Transverse colon (tissue), 4 donors: ENCODE measurements at places on chromosomes 7 and 10.
A peak's percentile ranks its signal among the peaks of the same experiment; 100 is the strongest.

- H3K36me3 ChIP-seq = no peaks in the 10 kb centered on the region
- H3K4me1 ChIP-seq = no peaks in the 10 kb centered on the region
- no peak overlapping the region for H3K4me3 ChIP-seq
- H3K27me3 ChIP-seq = no peaks in the 10 kb centered on the region
- H3K27ac ChIP-seq = no peak overlapping the region
Measured at GRCh38 chr10:60521974-60522405, 132.3 kb upstream of the ANK3 start.

DNA sequence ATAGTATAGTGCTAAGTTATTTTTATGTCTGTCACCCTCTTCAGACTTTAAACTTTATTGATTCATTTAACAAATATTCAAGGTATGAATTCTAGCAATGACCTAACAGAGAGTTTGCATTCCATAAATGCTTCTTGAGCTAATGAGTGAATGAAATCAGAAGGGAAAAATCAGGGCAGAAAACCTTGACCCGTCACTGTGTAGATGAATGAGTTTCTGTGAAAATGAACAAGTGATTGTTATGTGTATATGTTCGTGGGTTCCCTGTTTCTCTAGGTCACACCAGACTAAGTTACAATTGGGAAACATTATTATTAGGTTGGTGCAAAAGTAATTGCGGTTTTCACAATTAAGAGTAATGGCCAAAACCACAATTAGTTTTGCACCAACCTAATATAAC lies 30.1 kb downstream of the APBB1IP start:
- H3K27me3 ChIP-seq = no peaks in the 10 kb centered on the region
- H3K4me3 ChIP-seq = no peak overlapping the region
- H3K27ac ChIP-seq = no peak overlapping the region
- H3K4me1 ChIP-seq = no peaks in the 10 kb centered on the region
- H3K36me3 ChIP-seq = no peaks in the 10 kb centered on the region

DNA sequence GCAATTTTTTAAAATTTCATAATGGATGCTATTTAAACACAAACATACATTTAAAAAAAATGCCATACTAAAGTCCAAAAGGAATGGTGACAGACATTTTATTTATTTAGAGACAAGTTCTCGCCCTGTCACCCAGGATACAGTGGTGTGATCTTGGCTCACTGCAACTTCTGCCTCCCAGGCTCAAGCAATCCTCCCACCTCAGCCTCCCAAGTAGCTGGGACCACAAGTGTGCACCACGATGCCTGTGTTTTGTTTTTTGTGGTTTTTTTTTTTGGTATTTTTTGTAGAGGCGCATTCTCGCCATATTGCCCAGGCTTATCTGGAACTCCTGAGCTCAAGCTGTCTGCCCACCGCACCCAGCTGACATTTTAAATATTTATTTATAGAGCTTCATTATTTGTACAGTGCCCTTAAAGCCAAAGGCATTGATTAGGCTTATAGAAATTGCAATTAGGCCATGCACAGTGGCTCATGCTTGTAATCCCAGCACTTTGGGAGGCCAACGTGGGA lies 703.5 kb downstream of the AUTS2 start:
- DNase-seq = no peak
- no peak overlapping the region for H3K4me3 ChIP-seq
- no peaks in the 10 kb centered on the region for H3K27me3 ChIP-seq
- no peak overlapping the region for H3K27ac ChIP-seq
- no peaks in the 10 kb centered on the region for H3K36me3 ChIP-seq

- H3K27me3 ChIP-seq = no peaks in the 10 kb centered on the region
- no peak overlapping the region for H3K27ac ChIP-seq
- peaks cover 3% of the 10 kb centered on the region for H3K4me1 ChIP-seq
Measured at GRCh38 chr10:65753532-65753931, 1172.3 kb upstream of the LRRTM3 start.

- DNase-seq = peak; percentile 51
- peaks cover 17% of the 10 kb centered on the region for H3K4me1 ChIP-seq
- peaks cover 5% of the 10 kb centered on the region for H3K36me3 ChIP-seq
- H3K4me3 ChIP-seq = no peak overlapping the region
- H3K27me3 ChIP-seq = no peaks in the 10 kb centered on the region
Measured at GRCh38 chr10:3786295-3787015, 1.4 kb upstream of the KLF6 start.

GRCh38 chr10:43955978-43956377 lies 307.3 kb upstream of the ZNF32 start:
- H3K27ac ChIP-seq = no peak overlapping the region
- no peaks in the 10 kb centered on the region for H3K36me3 ChIP-seq
- DNase-seq = no peak
- no peak overlapping the region for H3K4me3 ChIP-seq
- no peaks in the 10 kb centered on the region for H3K27me3 ChIP-seq

DNA sequence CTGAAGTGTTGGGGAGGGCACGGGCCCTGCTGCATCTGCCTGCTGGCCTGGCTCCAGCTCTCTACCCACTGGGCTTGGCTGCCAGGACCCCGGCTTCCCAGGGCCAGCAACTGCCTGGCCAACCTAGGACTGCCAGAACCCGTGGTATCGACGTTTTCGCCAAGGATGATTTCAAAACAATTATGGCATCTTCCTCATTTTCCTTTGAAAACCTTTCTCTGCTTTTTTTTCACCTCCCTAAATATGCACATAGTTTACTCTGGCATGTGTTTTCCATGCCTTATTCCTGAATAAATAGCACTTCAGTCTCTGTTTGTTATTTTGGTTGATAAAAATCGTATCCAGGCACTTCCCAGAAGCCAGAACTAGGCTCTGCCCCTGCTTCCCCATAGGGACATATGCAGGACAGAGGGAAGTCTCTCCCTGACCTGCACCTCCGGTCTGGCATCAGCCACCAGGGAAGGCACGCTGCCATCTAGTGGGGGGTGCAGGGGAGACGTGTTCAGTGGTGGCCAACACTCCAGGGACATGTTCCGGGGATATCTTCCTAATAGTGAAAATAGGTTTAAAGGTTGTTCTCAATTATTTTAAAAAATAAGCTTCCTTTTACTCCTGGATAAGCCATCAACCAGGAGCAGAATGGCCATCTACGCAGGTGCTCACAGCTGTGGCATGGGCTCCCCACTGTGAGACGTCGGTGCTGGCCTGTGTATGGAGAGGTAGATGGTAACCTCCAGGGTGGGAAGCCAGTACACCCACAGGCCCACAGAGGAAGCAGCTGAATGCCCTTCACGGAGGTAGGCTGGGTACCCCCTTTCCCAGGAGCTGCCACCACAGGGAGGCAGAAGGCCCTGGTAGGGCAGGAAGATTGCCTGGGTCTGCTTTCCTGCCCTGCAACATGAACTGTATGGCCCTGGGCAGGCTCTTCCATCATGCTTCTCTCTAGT lies 30.7 kb upstream of the ANTXRL start:
- no peaks in the 10 kb centered on the region for H3K36me3 ChIP-seq
- DNase-seq = peak; percentile 71
- H3K4me3 ChIP-seq = no peak overlapping the region
- H3K4me1 ChIP-seq = no peaks in the 10 kb centered on the region
- no peaks in the 10 kb centered on the region for H3K27me3 ChIP-seq

GRCh38 chr10:73646598-73647041 lies 5.3 kb upstream of the MYOZ1 start:
- H3K27ac ChIP-seq = no peak overlapping the region
- DNase-seq = no peak
- H3K27me3 ChIP-seq = no peaks in the 10 kb centered on the region
- H3K36me3 ChIP-seq = no peaks in the 10 kb centered on the region
- peaks cover 16% of the 10 kb centered on the region for H3K4me1 ChIP-seq

DNA sequence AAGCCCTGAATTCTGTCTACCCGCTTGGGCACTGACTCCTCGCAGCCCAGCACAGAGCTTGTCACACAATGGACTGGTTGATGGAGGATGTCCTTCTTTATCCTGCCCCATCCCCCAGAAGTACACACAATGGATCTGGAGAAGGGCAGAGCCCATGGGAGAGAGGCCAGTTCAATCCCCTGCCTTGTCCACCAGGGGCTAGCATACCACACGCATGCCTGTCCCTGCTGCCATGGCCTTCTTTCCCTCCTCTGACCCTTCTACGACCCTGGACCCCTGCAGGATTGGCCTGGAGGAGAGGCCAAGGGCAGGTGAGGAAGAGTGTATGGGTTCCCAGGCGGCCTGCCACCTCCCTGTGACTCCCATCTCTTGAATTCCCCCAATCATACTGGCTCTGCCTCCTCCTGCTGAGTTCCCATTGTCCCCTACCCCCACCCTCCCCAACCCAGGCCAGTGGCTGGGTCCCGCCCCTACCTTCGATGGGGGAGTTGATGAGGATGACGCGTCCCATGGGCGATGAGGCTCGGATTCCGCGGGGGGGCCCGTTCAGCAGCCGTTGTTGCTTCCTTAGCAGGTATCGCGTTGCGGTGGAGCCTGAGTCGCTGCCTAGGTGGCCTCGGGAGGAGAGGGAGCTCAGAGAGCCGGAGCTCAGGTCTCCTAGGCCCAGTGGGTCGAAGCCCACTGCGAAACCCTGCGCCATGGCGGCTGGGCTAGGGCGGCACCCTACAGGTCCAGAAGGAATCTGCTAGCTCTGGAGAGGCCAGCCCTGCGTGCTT lies 1.2 kb downstream of the PDZD7 start:
- peaks cover 10% of the 10 kb centered on the region for H3K4me1 ChIP-seq
- no peaks in the 10 kb centered on the region for H3K27me3 ChIP-seq
- no peak overlapping the region for H3K4me3 ChIP-seq
- H3K27ac ChIP-seq = no peak overlapping the region
- DNase-seq = no peak
- H3K36me3 ChIP-seq = no peaks in the 10 kb centered on the region

DNA sequence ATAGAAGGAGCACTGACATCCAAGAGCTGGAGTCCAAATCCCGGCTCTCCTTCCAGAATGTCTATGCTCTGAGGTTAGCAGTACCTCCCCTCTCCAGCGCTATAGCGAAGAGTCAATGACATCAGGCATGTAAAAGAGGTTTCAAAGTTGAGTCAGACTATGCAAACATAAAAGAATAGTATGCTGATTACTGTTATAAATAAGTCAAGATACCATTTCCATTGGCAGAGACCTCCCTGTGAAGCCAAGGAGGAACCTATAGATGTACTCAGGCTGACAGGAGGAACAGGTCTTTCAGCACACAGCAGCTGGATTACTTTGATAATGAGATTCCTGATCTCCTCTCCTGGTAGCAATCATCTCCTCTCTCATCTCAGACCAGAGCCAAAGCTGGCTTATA lies 103.9 kb upstream of the EFCAB10 start:
- H3K27ac ChIP-seq = no peak overlapping the region
- H3K27me3 ChIP-seq = no peaks in the 10 kb centered on the region
- peaks cover 5% of the 10 kb centered on the region for H3K4me1 ChIP-seq
- no peak overlapping the region for H3K4me3 ChIP-seq
- no peaks in the 10 kb centered on the region for H3K36me3 ChIP-seq
- DNase-seq = no peak

GRCh38 chr10:17109475-17110207 lies 20.0 kb downstream of the CUBN start:
- no peaks in the 10 kb centered on the region for H3K27me3 ChIP-seq
- no peak overlapping the region for H3K4me3 ChIP-seq
- H3K4me1 ChIP-seq = no peaks in the 10 kb centered on the region
- no peak for DNase-seq
- no peaks in the 10 kb centered on the region for H3K36me3 ChIP-seq

DNA sequence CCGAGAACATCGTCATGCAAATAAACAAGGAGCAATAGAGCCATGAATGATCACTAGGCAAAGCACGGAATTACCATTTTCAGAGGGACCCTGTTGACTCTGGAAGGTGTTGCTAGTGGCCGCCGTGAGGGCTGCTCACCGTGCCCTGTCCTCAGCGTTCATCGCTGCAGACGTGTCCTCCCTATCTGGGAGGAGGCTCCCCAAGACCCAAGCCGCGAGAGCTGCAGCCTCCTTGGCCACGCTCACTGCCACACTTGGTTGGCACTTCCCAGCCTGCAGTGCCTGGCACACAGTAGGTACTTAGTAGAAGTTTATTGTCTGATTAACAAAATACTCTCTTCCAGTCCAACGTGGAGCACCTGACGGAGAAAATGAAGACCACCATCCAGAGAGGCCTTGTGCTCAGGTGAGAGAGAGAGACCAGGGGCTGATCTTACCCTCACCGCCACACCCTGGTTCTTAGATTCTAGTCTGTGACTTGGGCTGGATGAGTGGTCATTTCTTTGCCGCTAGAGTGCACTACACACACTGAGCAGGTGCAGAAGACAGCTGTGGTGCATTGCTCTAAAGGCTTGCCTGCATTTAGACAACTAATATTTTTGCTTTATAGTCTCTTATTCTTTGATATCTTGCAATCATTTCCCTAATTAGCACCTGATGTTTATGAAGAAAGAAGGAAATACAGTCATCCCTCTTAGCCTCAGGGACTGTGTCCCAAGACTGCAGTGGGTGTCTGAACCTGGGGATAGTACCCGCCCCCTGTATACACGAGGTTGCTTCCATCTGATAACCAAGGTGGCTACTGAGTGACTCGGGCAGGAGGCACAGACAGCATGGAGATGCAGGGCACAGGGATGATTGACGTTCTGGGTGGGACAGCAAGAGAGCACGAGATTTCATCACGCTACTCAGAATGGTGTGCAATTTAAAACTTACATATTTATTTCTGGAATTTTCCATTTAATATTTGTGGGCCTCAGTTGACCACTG lies 40.3 kb downstream of the PITRM1 start:
- no peaks in the 10 kb centered on the region for H3K4me1 ChIP-seq
- H3K4me3 ChIP-seq = no peak overlapping the region
- H3K27me3 ChIP-seq = no peaks in the 10 kb centered on the region

GRCh38 chr7:96697822-96698221 lies 11.8 kb downstream of the SEM1 start:
- H3K4me3 ChIP-seq = no peak overlapping the region

- no peak overlapping the region for H3K4me3 ChIP-seq
- no peaks in the 10 kb centered on the region for H3K27me3 ChIP-seq
- DNase-seq = peak; percentile 11
- no peak overlapping the region for H3K27ac ChIP-seq
Measured at GRCh38 chr10:123101872-123102271, 33.9 kb upstream of the HMX3 start.

- no peak overlapping the region for H3K4me3 ChIP-seq
- H3K27me3 ChIP-seq = no peaks in the 10 kb centered on the region
- H3K27ac ChIP-seq = peak overlapping the region; percentile 37
- no peaks in the 10 kb centered on the region for H3K4me1 ChIP-seq
Measured at GRCh38 chr10:44180321-44181168, 204.4 kb downstream of the CXCL12 start.

- no peak overlapping the region for H3K27ac ChIP-seq
- H3K36me3 ChIP-seq = no peaks in the 10 kb centered on the region
- no peaks in the 10 kb centered on the region for H3K4me1 ChIP-seq
Measured at GRCh38 chr7:141676618-141677017, 25.3 kb downstream of the DENND11 start.

- no peak overlapping the region for H3K4me3 ChIP-seq
- no peak for DNase-seq
- H3K27me3 ChIP-seq = no peaks in the 10 kb centered on the region
- H3K4me1 ChIP-seq = no peaks in the 10 kb centered on the region
Measured at GRCh38 chr7:111486472-111487142, 75.7 kb downstream of the IMMP2L start.
